Coronary artery (tissue), 2 donors: ENCODE measurements at places on chromosomes 3 and 15.

DNA sequence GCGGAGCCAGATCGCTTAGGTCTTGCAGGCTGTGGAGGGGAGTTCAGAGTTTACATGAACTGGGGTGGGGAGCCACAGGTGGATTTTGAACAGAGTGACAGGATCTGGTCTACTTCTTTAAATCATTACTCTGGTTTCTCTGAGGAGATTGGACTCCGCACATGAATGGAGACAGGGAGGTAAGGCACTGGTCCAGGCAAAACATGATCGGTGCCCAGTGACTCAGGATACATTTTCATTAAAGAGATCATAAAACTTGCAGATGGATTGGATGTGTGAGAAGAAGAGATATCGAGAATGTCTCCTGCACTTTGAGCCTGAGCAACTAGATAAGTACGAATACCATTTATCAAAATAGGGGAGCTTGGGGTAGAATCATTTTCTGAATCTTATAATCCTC is 61.8 kb upstream of the CMSS1 start:
- DNase-seq = no peak

DNA sequence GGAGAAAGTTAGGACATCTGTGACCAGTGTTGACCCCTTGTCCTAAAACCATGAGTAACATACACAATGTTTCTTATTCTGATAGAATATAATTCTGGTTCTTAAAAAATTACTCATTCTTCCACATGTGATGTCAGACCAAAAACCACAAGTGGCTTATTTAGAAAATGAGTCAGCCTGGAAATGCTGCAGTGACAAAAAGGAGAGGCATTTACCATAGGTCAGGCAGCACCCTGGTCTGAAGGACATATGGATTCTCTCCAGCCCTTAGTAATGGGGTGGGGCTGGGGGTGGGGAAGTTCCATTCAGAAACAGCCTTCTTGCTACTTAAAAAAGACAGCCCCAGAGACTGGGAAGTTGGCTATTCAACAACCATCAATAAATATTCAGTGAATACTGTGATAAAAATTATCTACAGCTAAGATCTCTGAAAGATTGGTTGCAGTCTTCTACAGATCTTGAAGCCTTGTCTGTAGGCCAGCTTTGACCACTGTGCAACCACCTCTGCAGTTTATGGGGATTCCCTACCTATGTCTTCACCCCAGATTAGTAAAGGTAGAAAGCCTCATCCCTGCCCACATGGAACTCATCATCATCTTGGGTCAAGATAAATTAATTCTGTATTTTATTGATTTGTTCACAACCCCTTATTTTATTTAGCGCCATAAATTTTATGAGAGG is 34.9 kb upstream of the TIMP4 start:
- DNase-seq = no peak

DNA sequence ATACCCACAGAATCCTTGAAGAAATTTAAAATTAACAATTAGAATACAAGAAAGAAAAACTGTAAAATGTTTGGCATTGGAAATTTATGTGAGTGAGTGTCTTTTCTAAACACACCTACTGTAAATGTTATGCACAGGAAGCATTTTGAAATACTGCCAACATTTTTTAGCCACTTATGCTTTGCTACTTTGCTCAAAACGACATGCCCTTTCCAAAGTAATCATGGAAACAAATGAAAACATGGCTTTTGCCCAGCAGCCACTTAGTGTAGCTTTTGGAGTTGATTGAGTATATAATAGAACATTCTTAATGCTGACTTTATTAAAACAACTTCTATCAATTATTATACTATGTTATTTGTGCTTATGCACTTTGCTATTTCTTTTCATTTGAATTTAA is 823.0 kb downstream of the CADM2 start:
- no peak for DNase-seq

GRCh38 chr15:38021259-38021658 is 86.8 kb downstream of the TMCO5A start:
- DNase-seq = no peak

- DNase-seq = no peak
Measured at GRCh38 chr15:67558502-67558901, 16.0 kb downstream of the MAP2K5 start.

DNA sequence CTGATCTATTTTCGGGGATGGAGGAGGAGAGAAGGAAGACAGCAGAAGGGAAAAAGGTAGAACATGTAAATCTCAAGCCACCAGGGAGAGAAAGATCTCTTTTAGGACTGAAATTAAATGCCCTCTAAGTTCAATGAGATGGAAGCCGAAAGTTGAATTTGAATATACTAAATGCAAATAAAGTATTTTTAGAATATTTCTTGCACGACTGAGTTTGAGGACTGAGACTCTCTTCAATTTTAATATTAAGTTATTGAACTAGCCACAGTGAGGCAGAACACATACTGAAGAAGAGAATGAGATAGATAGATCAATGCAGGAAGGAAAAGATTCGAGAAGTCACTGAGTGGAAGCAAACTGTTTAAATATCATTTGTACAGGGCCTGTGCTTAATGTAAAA is 399.9 kb upstream of the CBLB start:
- no peak for DNase-seq

DNA sequence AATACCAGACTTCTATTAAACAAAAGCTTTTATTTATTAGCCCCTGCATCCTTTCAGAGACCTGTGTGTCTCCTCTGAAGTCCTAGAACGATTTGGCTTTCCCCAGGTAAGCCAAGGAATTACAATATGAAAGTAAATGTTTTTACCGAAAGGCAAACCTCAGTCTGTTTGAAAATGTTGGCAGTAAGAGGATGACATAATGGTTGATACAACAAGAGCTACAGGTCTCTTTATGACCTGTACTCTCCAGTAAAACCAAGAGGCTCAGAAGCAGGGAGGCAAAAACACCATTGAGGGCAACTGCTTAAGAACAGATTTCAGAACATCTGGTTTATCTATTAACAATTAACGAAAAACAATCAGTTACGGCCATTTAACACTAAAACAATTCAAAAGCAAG is 107.8 kb downstream of the ADAM10 start:
- DNase-seq = no peak

DNA sequence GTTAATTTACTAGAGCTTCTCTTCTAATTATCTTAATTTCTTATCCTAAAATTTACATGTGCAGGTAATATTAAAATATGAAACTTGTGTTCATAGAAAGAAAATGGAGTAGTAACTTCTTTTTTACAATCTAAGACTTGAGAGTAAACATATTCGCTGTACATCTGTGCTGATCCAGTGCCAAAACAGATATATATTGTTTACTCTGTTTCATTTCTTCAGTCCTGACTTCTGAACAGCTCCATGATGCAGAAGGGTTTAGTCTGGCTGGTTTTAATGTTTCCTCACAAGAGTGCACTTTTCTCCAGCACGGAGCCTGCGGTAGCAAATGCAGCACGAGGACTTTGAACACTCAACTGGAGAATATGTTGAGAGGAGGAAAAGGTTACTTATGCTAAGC is 306.8 kb downstream of the EPHA3 start:
- no peak for DNase-seq

GRCh38 chr3:178545337-178545736 is 9.1 kb downstream of the KCNMB2 start:
- DNase-seq = no peak

DNA sequence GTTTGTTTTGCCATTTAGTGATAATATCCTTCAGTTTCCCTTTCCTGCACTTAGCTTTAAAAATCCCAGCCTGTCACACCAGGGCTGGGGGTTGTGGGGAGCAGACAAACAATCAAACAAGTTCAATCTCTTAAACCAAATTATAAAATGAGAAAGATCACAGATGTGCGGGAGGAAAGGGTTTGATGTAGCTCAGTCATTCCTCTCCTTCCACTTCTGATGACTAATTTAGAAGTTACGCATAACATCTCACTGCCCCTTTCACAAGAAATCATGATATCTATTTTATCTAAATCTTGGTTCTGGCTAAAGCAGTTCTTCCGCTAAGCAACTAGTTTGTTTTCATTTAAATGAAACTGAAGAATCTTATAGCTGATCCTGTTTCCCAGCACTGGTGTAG is 34.1 kb upstream of the ATG7 start:
- DNase-seq = no peak

GRCh38 chr3:49161808-49162530 is 4.2 kb downstream of the CCDC71 start:
- no peak for DNase-seq

DNA sequence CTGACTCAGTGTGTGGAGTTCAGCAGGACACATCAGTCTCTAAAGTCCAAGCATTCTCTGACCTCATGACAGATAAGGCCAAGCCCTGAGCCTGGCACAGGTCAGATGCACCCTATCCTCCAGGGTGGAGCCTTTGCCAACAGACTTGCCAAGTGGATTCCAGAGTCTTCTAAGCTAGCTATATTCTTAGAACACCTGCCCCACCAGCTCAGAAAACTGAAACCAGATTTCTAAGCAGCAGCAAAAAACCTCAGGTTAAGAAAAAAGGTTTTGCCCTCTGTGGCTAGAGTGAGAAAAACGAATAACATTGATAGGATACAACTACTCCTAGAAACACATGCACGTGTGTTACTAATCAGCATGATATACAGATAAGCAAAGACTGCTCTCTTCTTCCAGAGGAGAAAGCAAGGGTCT is 11.6 kb downstream of the RMDN3 start:
- DNase-seq = no peak
